Stimulated activated CD8-positive, alpha-beta memory T cell treated with anti-CD3 and anti-CD28 coated beads, Interleukin-2, amount 100 ng/mL, for 1 hour (primary cell): ENCODE measurements at places on chromosomes 2 and 18.

DNA sequence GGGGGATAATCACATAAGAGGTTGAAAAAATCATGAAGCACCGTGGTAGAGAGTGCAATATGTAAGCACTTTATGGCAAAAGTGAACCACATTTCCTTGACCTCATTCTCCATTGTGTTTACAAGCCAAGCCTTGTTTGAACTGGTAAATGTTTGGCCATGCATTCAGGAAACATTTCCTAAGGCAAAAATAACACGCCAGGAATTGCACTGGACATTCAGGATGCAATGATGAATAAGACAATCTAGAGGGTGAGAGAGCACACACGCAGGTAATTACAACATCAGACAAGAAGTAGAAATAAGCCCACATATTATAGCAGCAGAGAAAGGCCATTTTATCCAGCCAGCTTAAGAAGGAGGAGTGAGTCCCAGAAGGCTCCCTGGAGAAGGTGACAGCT, 218.0 kb upstream of the OSR1 start:
- no peak for DNase-seq

GRCh38 chr2:40325116-40325515, 126.8 kb downstream of the SLC8A1 start:
- no peak for DNase-seq

GRCh38 chr2:220335591-220335915, 708.1 kb downstream of the SLC4A3 start:
- DNase-seq: no peak

GRCh38 chr2:47798631-47799030, 15.7 kb downstream of the MSH6 start:
- DNase-seq: no peak

GRCh38 chr2:59308108-59308507, 1067.0 kb upstream of the FANCL start:
- no peak for DNase-seq

DNA sequence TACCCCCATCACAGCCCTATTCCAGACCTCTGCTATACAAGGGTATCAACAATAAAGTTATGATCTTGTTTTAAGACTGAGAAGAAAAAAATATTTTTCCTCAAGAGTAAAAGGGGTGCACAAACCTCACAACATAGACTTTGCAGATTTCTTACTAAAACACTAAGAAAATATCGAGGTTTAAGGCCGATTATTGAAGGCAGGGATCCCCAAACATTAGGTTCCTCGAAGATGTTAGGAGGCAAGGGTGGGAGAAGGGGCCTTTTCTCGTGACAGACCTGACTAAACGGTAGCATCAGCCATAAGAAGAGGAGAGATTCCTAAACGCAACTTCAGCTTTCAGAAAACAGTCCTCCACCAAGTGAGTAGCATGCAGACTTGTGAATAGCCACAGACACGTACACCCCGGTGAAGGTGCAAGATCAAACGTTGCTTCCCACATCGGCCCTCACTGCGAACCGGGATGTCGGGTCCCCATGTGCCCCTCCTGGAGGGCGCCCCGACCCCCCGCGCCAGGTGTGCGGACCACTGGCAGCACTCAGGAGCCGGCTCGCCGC, 678 bp downstream of the PIAS2 start:
- DNase-seq: no peak

GRCh38 chr2:53989210-53989862, 18.5 kb upstream of the PSME4 start:
- DNase-seq: no peak

GRCh38 chr2:71813807-71814470, 333.7 kb downstream of the CYP26B1 start:
- DNase-seq: no peak

DNA sequence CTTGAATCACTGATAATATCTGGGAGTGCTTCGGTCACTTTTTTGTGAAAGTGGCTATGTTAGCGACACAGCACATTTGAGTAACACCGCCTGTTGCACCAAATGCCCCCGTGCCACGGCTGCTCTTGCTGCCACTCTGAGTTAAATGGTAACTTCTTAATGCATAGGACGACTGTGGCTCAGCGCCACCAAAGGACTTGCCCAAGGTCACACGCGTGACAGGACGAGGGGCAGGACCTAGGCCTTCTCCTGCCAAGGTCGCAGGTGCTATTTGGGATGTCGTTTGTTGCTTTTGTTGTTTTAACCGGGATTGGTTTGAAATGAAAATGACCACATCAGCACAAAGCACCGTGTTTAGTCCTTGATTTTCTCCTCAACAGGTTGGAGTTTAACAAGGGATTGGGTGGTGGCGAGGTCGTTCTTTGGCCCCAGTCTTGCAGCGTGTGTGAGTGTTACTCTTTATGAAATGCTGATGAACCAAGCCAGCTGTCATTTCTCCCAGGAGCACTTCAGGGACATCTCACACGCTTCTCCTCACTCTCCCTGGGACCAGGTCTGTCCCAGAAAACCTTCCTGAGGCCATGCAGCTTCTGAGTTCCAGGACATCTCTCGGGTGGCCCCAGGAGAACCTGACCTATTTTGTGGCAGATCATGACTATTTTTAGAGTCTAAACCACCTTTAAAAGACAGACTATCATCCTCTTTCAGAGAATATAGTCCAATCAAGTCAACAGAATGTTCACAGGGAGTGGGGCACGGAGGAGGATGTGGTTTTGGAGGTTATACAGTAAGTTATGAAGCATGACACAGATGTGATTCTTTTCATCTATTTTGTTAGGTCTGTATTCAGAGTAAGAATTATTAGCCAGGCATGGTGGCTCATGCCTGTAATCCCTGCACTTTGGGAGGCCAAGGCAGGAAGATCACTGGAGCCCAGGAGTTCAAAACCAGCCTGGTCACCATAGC, 49.9 kb downstream of the MTCL1 start:
- peak; percentile 8 for DNase-seq

DNA sequence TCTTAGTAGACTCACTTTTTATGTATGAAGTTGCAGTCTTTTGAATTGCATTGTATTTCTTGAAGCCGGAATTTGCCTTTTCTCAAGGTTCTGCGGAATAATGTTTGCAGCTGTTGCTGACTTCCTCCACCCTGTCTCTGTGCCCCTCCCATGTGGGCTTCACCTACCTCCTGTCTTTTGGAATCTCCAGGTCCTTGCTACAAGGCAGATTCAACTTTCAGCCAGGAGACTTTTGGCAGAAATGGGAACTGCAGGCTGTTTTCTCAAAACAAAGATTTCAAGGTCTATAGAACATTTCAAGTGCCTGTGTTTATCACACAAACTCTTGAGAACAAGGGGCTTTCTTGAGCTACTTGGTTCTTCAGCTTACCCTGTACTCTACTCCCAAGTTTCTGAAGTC, 25.6 kb downstream of the ZNF236 start:
- no peak for DNase-seq

- DNase-seq: no peak
Observed at GRCh38 chr2:217868911-217869334, 133.9 kb downstream of the TNS1 start.

DNA sequence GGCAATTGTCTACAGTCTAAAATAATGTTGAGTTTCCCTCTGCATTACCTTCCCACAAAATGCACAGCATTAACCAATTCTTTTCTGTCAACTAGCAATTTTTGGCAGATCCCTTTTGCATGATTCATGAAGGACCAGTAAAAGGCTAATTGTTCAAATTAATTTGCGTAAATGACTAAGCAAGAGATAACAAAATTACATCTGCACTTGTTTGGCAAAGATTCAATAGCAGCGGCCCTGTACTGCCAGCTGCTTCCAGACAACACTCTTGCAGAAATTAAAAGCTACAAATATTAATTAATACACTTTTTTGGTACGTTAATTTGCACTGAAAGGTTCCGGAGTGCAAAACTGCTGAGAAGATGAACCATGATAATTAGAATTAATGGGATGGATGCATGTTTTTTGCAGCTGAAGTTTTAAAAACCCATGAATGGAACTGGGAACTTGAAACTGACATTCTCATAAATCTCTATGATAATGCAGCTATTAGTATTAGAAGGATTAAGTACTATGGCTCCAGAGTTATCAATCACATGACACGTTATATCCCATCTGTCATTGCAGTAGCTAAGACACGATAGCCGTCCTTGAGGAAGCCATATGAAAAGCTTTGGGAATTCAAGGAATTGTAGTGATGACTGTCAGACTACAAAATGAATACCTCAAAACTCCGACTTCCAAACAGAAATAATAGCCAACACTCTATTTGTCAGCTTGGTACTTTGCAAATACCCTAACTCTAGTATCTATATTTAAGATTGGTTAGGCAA, 1268.3 kb upstream of the ACVR2A start:
- no peak for DNase-seq

GRCh38 chr2:11858883-11859282, 112.5 kb downstream of the LPIN1 start:
- DNase-seq: no peak

- DNase-seq: no peak
Observed at GRCh38 chr2:152166633-152167032, 8.9 kb downstream of the STAM2 start.

GRCh38 chr2:216372761-216373291, 543 bp upstream of the MARCHF4 start:
- no peak for DNase-seq

DNA sequence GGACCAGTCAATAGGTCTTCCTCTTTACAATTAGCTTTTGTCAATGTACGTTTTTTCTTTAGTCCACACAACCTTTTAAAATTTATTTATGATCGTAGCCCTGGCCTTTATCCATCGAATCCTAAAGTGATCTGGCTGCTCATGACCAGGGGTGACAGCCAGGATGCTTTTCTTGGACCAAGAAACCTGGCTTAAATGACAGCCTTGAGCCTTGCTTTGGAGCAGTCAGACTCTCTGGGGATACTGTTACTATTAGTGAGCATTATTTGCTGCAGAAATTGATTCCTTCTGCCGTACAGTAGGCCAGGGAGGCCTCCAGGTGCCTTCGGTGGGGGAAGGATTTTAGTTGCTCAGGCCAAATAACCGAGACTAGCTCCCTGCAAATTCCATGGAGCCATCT, 70.2 kb downstream of the AGAP1 start:
- DNase-seq: no peak

DNA sequence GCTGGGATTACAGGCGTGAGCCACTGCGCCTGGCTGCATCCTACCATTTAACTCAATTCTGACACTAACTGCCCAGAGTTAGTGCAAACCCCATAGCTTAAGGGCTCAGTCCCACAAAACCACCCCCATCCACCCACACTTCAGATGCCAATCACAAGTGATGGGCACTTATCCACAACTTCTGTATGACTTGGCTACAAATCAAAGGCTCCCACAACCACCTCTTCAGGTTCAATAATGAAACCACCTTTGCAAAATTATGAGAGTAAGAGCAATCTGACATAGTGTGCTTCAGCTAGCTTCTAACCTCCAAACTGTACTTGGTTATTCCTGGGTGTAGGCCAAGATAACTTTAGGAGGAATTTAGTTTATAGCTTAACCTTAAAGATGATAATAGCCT, 51.3 kb upstream of the SLC35F5 start:
- DNase-seq: no peak

- DNase-seq: peak; percentile 14
Observed at GRCh38 chr2:238784671-238785527, 63.0 kb upstream of the TWIST2 start.

- DNase-seq: no peak
Observed at GRCh38 chr2:216857131-216857550, 2.7 kb downstream of the TNP1 start.
